Left ventricle myocardium superior (tissue), 1 donor: ENCODE measurements at places on chromosomes 2 and 18. TPM values are rescaled to one million over a fixed set of nuclear protein-coding genes. Genes with fewer than 3 reads are reported as not detected.

Gene LAMA3
- 3.4 TPM for total RNA-seq

Gene TRABD2A
- 0.62 TPM for total RNA-seq

Gene MALL
- 12.0 TPM for total RNA-seq

Gene DDX18
- total RNA-seq: 28.2 TPM

Gene EML4
- total RNA-seq: 4.7 TPM

Gene SGO2
- total RNA-seq: 0.87 TPM

Gene GALR1
- total RNA-seq: not detected

Gene ERICH2
- 1.2 TPM for total RNA-seq

Gene DSG1
- total RNA-seq: 0.77 TPM

Gene NFATC1
- total RNA-seq: 18.7 TPM

Gene SLC19A3
- 1.2 TPM for total RNA-seq

Gene LDLRAD4
- 26.0 TPM for total RNA-seq

Gene TLX2
- total RNA-seq: not detected

DNA sequence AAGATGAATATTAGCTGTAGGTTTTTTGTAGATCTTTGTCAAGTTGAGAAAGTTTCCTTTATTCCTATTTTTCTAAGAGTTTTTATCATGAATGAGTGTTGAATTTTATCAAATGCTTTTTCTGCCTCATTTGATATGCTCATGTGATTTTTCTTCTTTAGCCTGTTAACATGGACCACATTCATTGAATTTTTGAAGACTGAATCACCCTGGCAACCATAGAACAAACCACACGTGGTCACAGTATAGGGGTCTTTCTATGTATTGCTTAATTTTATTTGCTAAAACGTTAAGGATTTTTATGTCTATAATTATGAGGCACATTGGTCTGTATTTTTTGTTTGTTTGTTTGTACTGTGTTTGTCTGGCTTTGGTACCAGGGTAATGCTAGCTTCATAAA, 201.7 kb upstream of the CWC22 start:
- no peak for DNase-seq

DNA sequence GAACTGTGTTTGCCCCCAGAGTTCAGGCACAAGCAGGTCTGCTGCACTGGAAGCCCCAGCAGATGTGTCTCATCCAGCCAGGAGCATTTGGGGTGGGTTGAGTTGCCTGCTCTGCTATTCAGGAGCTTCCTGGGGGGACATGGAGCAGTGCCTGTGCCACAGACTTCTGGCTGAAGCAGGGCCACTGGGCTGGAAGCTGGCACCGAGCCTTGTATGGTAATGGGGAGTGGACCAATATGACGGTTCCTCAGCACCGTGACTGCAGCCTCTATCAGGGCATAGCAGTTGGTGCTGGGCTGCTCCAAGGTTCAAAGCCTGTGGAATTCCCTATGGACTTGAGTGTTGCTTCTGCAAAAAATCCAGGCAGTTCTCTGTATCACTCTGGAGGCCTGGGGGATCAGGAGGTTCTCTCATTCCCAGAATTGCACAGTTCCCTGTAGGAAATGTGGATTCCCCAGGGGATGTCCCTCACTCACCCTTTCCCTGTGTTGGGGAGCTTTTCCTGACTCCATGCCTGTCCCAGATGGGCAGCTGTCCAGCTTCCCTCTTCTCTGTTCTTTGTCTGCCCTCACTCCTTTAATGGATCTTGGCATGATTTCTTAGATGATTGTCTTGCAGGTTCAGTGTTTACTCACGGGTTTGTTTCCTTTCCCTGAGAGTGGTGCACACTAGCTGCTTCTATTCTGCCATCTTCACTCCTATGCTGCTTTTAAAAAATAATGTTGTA, 37.2 kb upstream of the THSD7B start:
- no peak for DNase-seq

DNA sequence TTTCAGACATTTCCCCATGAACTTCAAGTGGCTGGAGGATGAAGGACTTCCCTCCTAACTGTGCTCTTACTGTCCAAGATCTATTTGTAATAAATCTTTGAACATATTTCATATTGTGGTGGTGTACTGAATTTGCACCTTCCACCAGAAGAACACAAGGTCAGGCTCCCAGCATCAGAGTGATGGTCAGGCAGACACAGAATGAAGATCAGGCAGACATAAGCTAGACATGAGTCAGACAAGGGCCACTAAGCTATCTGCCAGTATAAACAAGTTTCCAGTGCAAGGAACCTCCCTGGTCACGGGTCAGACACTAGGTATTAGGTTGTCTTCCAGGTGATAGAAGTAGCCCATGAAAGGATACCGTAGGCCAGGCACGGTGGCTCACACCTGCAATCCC, 20.0 kb downstream of the AQP12B start:
- no peak for DNase-seq

- DNase-seq: no peak
Measured at GRCh38 chr2:186687807-186688211, 6.1 kb upstream of the FAM171B start.

DNA sequence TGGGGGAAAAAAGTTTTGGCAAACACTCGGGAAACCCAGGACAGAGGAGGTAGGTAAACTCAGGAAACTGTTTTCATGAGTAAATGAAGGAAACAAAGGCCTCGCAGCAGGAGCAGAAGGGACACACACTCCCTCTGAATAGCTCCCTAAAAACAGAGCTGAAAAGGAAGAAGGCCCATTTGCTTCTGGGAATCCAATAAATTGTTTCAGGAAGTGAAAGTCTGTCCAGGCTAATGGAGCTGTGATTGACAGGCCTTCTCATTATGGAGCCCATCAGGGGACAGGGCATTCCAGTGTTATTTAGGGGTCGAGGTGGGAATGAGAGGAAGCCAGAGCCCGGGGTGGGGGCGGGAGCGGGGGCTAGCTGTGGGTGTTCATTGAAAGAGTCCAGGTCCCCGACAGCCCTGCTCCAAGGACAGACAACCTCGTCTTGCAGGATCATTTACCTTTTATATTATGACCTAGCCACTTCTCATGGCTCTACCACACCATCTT, 81.2 kb downstream of the GBX2 start:
- DNase-seq: no peak

DNA sequence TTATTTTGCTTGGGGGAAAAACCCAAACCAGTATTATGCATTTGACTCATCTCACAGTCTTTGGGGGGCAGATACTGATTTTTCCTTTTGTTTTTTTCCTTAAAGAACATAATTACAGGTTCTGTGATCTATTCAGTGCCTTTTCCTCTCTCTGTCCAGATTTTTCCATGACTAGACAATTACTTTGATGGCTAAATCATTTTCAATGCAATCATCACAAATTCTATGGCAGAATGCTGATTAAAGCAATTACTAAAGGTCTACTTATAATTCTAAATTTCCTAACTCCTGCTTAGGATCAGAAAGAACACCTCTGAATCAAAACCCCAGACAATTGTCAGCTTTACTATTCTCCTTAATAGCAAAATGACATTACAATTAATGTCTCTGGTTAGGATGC, 38.8 kb downstream of the POLR1A start:
- DNase-seq: no peak

GRCh38 chr18:11802586-11802985, 48.6 kb upstream of the CHMP1B start:
- DNase-seq: no peak

DNA sequence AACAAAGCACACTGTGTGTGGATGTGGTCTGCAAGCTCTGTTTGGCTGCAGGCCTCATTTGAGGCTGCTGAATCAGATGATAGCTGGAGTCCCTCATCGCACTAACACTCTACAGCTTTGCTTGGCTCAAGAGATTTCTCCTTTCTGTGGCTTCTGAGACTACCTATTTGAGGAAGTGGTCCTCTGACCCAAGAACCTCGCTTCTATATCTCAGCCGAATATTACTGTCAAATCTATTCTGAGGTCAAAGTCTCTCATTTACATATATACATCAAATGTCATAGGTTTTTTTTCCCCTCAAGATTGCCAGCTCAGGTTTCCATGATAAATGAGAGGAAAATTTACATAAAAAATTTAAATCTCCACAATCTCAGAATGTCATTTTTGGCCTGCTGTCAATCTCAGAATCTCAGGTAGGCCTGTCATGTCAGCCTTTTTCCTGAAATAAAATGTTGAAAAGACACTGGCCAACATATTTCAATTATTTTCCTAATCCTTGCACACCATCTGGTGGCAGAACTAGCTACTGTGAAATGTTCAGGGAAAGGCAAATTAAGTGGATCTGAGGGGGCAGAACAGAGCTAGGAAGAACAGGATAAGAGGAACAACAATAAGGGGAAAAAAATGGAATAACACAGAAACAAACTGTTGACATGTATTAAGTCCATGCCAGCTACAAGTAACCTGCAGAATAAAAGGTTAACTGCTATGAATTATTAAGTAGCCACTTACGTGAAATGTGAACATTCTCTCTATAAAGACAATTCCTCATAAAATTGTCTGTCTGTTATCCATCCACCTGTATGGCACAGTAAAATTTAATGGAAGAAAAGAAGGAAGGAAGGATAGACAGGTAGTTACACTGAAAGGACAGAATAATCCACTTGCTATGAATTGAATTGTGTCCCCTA, 39.3 kb downstream of the AP1S3 start:
- no peak for DNase-seq

GRCh38 chr2:73987109-73987947, 2.6 kb downstream of the TET3 start:
- DNase-seq: peak; percentile 65

DNA sequence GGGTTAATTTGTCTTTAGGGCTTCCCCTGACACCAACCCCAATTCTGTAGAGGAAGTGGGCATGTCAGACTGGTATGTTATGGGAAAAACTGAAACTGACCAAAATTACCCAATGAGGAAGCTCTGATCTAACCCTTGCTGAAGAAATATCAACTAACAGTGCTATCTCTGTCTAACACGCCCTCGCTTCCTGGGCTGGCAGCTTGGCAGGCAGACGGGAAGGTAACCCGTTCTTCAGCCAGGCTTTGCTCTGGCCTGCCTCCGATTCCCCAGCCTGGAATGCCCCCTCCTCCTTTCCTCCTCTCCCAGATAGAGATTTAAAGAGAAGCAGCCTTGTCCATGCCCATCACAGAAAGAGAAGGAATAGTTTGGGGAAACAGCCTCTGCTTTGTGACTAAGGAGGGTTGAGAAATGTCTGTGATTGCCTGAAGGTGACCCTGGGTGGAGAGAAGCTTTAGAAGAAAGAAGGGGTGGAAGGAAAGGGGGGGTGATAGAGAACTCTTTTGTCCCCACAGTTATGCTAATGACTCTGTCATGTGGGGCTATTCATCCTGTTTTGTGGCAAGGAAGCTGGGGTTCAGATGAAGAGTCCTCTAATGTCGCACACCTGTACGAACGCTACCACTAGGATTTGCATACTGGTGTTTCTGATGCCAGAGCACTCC, 15.4 kb downstream of the HK2 start:
- DNase-seq: peak; percentile 60

- DNase-seq: no peak
Measured at GRCh38 chr2:160469164-160469563, 24.4 kb downstream of the RBMS1 start.

DNA sequence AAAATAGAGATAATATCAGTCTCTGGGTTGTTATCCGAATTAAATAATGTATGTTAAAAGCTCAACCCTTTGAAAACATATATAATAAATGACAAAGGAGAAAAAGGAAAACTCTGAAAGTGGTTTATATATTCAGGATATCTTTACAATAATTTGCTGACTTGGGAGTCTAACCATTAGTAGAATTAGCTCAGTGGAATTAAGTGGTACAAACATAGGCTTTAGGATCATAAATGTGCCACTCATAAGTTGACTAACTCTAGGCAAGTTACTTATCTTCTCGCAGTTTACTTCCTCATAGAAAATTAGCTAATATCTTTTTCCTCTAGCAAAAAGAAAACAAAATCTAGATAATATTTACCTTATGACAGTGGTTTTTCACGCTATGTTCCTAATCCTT, 44.6 kb downstream of the HEATR5B start:
- no peak for DNase-seq

GRCh38 chr2:28583899-28584553, 88.2 kb downstream of the PLB1 start:
- DNase-seq: peak; percentile 73

DNA sequence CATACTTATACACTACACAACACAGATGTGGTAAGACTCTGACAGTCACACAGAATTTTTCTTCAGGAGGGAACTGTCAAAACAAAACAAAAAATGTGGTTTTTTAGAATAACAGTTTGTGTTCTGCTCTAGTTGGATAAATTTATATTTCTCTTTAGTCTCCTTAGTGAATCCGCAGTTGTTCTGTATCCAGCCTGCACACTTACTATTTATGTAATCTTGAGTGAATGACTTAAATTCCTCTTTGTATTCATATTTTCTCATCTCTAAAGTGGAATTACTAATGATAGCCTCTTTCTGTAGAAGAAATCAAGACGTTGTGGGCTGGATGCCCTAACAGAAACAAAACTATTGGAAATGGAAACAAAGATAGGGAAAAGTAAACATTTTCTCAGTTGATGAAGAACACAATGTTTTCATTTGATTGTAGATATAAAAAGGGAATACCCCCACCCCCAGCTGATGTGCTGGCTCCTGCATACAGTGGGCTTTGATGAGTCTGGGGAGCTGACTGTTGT, 375.2 kb downstream of the TRIB2 start:
- no peak for DNase-seq

DNA sequence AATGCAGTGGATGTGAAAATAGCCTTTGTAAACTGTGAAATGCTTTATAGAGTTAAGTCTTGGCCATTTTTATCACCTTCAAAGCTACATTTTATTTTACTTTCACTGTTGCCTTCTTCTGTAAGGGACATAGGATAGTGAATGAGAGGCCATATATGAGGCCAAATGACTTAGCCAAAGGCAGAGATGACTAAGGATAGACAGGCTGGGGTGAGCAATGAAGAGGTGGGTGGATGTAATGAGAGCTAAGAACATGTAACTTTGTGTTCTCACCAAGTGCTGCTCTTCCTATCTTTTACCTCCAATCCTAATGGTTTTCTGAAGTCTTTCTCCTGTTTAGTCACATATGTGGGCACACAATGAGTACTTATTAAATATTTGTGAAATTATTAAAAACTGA, 101.9 kb downstream of the MBD5 start:
- DNase-seq: no peak

GRCh38 chr2:136393514-136393913, 275.6 kb upstream of the CXCR4 start:
- no peak for DNase-seq

DNA sequence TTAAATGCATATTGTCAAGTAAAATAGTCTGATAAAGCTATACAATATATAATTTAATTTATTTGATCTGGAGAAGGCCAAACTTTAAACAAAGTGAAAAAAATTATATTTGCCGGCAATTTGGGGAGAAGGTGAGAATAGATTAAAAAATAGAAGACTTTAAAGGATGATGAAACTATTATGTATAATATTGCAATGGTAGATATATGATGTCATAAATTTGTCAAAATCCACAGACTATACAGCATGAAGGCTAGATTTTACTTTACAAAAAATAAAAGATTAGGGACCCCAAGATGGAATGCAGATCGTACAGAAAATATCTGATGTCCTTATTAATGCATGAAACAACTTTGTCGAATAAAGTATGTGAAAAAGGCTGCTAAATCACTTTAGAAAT, 67.3 kb upstream of the MAL start:
- no peak for DNase-seq
